ENCODE measurements at places on chromosomes 2 and 18. TPM values are rescaled to one million over a fixed set of nuclear protein-coding genes. Genes with fewer than 3 reads are reported as not detected.

DNA sequence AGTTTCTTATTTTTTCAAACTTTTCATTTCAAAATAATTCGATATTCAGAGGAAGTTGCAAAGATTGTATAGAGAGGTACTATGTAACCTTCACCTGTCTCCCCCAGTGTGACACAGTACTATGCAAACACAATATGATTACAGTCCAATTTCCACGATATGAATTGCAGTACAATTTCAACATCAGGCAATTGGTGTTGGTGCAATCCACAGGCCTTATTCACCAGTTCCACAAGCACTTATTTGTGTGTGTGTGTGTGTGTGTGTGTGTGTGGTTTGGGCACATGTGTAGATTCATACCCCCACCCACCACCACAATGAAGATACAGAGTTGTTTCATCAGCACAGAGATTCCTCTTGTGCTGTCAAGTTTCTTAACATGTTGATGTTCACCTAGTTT, 69.7 kb upstream of the ARL4C start:
- DNase-seq: no peak

GRCh38 chr2:238649936-238650518, 197.9 kb upstream of the TWIST2 start:
- DNase-seq: peak; percentile 29

- no peak for DNase-seq
These were observed 348.0 kb downstream of the DLGAP1 start for GRCh38 chr18:4107049-4107467.

DNA sequence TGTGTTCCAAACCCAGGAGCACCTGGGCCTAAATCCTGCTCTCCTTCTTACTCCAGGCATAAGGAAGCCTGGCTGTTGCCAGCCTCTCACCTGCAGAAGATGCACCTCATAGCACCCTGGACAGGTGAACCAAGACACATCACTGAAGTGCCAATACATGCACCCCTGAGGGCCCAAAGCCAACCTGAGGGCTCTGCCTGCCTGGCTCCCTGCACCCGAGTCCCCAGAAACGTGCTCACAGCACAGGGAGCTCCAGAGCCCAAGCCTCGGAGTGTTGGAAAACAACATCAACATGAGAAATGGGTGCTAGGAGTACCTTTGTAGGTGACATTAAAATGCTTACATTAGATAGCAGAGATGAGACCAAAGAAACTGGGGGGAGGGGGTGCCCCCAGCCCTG, 96.3 kb upstream of the RAB6C start:
- no peak for DNase-seq

GRCh38 chr2:10654069-10654468, 35.7 kb downstream of the NOL10 start:
- DNase-seq: no peak

- no peak for DNase-seq
These were observed 376.3 kb downstream of the ARHGAP15 start for GRCh38 chr2:143505542-143505941.

- DNase-seq: no peak
These were observed 30.8 kb upstream of the AAK1 start for GRCh38 chr2:69674316-69674670.

DNA sequence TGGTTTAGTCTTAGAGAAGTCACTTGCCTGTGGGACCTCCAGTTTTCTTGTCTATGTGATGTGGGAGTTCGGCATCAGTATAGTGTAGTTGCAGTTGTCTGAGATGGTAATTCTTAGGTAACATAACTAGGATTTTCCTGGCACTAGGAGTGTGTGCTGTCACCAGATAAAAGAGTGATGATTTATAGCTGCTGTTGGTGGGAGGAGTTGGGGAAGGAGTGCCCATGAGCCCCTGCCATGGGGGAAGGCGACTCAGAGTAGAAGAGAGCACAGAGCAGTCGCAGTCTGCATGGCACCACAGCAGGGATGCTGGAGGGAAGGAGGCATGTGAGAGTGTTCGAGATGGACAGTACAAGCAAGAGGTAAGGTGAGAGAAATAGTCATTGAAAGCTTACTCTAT, 38.7 kb downstream of the ATP9B start:
- DNase-seq: no peak

DNA sequence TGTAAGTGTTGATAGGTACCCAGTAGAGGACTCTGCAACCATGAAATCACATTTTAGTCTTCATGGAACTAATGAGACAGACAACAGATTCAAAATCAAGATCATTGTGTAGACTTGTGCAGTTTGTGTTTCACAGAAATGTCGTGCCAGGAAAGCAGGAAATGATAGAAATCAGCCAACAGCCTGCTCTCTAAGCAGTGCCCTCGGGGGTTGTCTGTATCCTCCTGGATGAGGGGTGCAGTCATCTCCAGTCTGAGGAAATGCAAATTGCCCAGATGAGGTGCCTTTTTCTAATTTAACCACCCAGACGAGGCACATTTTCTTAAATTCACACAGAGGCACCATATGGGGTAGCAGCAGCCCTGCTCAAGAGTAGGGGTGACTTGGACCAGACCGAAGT, 663.1 kb downstream of the XIRP2 start:
- DNase-seq: no peak

GRCh38 chr18:77524909-77525308, 275.3 kb downstream of the GALR1 start:
- no peak for DNase-seq

DNA sequence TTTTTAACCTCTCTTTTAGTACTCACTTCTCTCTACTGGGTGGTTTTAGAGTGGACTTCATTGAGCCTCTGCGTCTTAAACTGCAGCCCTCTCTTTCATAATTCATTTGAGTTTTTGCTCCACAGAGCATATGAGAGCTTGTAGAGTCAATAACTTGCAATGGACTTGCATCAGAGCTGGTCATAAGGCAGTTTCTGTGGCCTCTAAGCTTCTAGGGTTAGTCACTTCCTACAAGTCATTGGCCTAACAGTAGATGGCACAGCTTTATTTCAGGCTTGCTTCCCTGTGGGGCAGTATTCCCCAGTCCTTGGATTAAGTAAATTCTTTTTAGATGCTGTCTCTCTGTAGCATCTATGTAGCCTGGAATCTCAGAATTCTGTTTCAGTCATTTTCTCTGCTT, 1435.7 kb downstream of the LRP1B start:
- no peak for DNase-seq

DNA sequence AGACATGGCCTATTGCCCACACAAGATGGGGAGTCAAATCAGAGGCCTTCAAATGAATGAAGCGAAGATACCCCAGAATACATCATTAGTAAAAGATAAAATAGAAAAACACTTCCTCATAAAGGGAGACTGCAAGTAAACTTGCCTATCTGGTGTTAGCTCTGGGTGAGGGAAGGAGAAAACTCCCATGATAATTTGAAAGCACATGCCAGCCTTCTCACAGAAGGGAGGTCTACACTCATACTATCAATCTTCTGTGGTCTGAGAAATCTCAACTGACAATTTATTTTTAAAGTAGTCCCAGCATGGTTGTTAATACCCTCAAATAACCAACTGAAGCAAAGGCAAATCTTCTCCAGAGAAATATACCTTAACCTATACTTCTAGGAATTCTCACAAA, 75.4 kb downstream of the EXOC6B start:
- no peak for DNase-seq

DNA sequence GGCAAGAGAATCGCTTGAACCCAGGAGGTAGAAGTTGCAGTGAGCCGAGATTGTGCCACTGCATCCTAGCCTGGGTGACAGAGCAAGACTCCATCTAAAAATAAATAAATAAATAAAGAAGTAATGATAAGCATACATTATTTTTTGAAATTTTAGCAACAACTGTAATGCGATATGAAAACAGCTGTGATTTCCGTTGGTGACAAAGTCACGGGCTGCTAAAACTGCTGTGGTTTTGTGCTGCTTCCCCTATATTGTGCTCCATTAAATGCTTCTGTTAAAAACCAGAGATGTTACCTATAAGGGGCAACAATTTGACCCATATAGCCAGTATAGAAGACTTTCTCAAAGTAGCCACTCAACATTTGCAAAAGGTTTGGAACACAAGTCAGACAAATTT, 8.3 kb downstream of the TRIM54 start:
- no peak for DNase-seq

- no peak for DNase-seq
These were observed 162.3 kb downstream of the PHLPP1 start for GRCh38 chr18:62877411-62878221.

- no peak for DNase-seq
These were observed 10.1 kb upstream of the NAT8 start for GRCh38 chr2:73652348-73652747.

DNA sequence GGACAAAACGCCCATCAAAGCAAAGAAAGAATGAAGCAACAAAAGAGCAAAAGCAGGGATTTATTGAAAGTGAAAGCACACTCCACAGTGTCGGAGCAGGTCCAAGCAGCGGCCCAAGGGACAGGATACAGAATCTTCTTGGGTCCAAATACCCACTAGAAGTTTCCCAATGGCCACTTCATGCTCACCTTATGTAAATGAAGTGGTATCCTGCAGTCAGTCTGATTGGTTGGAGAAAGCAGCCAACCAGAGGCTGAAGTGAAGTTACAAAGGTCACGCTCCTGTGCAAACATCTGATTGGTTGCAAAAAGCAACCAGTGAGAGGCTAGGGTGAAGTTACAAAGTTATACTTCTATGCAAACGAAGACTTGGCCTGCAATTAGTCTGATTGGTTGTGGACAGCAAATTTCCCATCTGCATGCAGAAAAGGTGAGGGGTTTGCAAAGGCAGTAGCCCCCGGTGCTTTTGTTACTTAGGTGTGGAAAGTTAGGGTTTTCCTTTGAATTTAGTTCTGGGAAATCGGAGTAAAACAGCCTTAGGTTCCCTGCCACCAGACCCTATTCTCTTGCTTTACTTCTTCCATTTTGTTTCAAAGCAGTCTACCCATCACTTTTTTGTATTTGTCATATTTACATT, 12.9 kb downstream of the DUSP19 start:
- DNase-seq: no peak

GRCh38 chr18:3995476-3996102, 459.5 kb downstream of the DLGAP1 start:
- DNase-seq: peak; percentile 70

DNA sequence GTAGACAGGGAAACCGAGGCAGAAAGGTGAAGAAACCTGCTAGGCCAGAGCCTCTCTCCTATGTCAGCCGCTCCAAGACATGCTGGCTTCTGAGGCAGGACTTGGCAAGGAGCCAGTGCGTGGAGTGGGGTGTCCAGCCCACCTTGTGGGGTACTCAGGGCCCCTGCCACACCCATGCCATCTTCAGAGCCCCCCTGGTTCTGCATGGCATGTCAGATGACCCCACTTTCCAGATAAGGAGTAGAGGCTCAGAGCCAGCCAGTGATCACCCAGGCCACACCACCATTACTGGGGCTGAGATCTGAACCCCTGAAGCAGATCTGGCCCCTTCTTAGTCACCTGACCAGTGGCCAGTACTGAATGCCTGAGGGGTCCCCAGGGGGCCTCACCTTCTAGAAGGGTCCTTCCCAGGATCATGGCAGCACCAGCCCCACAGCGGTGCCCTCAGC, 14.7 kb downstream of the CROCC2 start:
- DNase-seq: peak; percentile 19

DNA sequence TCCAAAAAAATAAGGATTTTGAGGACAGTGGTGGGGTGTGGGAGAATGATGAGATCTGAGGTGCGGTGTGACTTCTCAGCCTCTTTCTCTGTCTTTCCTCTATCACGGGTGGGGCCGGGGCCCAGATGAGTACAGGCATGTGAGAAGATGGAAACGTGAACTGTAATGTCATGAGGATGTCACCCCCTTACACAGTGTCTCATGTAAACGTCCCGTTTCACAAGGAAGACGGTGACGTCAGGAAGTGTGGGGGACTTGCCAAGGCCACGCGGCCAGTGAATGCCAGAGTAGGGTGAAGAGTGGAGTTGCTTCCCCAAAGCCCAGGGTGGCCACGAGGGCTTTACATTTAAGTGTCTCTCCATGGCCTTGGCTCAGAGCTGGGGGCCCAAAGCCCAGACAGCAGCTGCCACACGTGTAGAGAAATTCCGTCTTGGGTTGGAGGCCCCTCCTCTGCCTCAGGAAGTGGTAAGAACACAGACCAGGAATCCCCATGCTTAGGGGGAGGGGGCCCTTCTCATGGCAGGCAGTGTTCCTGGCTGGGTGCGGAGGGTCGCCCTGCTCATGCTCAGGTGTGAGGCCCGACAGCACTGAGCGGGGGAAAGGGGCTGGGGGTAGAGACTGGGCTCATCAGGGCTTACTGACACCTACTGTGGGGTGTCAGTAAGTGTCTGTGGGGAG, 80.9 kb upstream of the SMAD7 start:
- no peak for DNase-seq

DNA sequence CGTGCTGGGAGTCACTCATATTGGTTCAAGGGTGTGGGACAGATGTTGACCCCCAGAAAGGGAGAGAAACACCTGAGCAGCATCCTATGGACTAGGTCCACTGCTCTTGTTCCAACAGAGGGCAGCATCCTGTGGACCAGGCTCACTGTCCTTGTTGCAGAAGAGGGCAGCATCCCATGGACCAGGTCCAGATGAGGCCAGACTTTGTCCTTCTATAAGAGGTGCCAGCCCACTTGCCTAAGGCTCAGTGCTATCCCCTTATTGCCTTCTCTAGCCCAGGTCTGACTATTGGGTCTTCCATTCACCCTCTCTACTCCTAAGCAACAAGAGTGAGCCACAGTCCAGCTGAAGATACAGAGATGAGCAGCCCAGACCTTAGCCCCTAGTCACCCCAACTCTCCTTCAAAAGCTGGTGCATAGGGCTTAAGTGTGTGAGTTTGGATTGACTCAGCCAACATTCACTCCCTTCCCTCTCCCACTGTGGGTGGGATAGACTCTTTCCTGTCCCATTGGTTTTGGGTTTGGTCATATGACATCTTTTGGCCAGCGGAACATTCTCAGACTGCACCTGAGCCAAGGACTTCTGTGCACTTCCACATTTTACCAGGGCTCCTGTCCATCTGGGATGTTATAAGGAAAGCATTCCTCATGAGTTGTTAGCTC, 132.4 kb upstream of the GPC1 start:
- DNase-seq: no peak

DNA sequence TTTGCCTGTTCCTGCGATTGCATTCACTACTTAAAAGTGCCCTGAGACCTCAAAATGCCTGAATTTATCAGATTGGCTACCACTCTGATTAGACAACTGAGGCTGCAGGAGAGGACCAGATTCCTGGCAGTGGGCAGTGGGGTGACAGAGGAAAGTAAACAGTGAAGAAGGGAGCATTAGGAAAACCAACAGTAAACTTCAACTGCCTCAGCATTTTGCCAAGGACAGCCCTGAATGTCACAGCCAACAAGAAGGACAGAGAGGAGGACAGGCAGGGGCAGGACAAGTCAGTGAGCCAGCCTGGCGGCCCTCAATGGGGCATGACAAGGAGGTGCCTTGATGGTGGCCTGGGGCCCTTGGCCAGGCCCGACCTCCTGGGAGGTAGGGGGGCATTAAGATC, 24.3 kb downstream of the ACMSD start:
- DNase-seq: no peak

- no peak for DNase-seq
These were observed 187.5 kb downstream of the SCG2 start for GRCh38 chr2:223414646-223415045.

The VWA3B gene
- not detected for total RNA-seq

The CFAP210 gene
- total RNA-seq: 0.58 TPM

The ATG9A gene
- 40.8 TPM for total RNA-seq

The HTR2B gene
- 3.4 TPM for total RNA-seq

The CCNT2 gene
- total RNA-seq: 70.0 TPM

The GCG gene
- 0.36 TPM for total RNA-seq

The TUBA4B gene
- not detected for total RNA-seq

The UGT1A3 gene
- not detected for total RNA-seq

The ARHGAP28 gene
- total RNA-seq: 161 TPM

The VWC2L gene
- not detected for total RNA-seq

The PLGLB2 gene
- total RNA-seq: 7.4 TPM

The AGXT gene
- not detected for total RNA-seq

The MPPE1 gene
- total RNA-seq: 34.6 TPM
